ENCODE measurements at places on chromosomes 7 and 10.

DNA sequence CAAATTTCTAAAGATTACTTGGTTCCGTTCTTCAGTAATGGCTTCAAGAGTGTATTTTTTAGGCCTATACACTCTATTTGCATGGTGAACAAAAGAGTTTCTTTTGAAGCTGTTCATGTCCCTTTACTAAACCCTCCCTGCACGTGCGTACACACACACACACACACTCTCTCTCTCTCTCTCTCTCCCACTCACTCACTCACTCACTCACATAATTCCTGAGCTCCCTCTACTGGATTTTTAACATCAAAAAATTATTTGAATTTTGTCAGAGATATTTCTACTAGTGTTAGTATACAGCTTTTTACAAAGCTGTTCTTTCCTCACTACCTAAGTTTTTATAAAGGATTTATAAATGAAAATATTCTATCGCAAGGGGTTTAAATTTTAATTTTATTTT is 85.9 kb downstream of the UBE3C start:
- DNase-seq: no peak

DNA sequence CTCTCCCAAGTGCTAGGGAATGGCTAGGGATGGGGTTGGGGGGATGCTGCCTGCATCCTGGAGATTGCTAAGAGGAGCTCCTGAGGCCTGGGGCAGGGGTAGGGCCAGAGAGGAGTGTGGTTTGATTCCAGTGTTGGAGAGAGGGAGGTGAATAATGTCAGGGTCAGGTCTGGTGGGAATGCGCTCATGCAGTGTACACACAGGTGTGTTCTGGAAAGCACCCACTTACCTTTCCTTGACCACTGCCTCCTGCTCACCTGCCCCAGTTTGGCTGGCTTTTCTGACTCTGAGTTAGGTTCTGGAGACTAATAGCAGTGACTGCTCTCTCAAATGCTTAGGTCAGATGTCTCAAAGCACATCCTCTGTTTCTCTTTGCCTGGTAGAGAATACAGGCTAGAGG is 135.4 kb upstream of the BMPER start:
- no peak for DNase-seq

- no peak for DNase-seq
Measured at GRCh38 chr10:61159253-61159652, 215.3 kb upstream of the RHOBTB1 start.

DNA sequence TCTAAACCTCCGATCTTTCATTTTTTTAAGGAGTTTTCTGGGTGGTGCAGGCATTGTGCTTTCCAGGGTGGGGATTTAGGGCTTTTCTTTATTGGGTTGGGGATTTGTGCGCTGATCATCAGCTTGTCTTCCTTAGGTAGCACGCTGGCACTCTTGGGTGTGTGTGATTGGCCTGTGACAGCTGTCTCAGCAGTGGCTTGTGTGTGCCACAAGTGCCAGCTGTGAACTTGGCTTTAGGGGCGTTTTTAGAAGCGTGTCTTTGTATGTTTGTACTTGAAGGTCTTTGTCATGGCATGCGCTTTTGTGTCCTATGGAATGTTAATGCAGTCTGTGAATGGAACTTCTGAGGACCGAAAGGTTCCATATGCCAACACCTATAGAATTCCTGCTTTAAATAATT is 788 bp downstream of the AKAP9 start:
- DNase-seq: no peak

- no peak for DNase-seq
Measured at GRCh38 chr10:48598936-48599829, 5.7 kb downstream of the ARHGAP22 start.

- DNase-seq: no peak
Measured at GRCh38 chr7:47817917-47818316, 130.3 kb downstream of the PKD1L1 start.

DNA sequence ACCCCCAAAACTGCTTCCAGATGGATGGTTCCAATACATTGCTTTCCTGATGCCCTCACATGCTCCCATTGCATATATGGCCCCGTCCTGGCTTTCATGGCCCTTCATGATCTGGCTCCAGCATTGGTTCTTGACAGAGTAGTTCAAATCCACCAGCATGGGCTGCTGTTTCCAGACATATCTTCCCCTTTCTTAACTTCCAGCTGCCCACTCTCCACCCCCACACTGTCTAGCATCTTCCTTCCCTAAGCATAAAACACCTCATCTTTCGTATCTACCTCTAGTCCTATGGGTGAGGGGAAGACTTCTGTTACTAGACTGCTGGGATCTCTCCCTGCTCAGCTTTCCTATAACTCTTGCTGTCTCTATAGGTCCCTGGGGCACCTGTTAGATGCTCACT is 13.2 kb upstream of the GOLGA7B start:
- DNase-seq: no peak

DNA sequence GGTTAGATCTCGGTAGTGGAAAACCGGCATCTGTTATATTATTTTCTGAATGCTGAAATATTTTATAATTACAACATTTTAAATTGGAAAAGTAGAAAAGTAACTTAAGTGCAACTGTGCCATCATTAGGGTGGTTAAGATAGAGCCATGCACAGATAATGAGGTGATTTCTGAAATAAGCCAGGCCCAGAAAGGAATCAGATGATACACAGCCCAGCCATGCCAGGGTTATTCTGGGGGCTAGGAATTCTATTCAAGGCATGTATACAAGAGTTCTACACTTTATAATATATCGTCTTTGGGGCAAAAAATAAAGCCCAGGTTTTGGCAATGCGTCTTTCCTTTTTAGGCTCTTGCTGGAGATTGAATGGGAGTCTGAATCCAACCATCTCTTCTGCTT is 128.7 kb downstream of the ITGB8 start:
- no peak for DNase-seq

DNA sequence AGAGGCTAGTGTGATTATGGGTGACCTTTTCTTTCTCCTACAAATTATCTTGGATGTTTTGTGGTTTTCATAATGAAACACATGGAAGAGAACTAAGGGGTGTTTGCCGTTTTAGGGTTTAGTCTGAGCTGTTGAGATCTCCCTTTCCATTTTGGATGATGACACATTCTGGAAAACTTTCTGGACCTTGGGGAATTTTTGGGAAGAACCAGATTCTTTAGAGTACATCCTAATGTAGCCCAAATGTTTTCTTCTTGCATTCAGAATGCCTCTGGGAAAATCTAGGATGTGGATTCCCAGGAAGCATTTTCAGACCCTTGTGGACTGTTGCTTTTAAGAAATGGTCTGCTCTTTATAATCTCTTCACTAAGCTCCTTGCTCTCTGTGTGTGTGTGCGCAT is 165.7 kb downstream of the SORCS3 start:
- DNase-seq: no peak

DNA sequence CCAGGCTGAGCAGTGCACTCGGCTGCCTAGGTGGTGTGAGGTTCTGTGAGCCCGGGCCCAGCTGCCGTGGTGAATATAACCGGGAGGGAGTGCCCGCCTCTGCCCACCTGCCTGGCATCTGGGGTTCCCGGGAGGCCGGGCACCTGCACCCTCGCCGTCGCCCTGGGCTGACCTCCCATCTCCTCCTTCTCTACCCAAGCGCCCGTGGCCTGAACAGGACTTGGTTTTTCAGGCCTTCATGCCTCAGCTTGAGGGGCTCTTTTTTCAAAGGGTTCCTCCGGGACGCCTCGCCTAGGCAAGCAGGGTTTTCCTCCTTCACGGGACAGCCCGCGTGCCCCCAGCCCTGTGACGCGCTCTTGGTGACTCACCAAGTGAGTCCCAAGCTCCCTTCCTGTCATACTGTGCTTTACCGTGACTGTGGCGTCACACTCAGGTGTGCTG is 9.9 kb downstream of the INPP5A start:
- no peak for DNase-seq
